Esophagus muscularis mucosa (tissue), 4 donors: ENCODE measurements at places on chromosomes 12 and 14. TPM values are rescaled to one million over a fixed set of nuclear protein-coding genes. Genes with fewer than 3 reads are reported as not detected.
A peak's percentile ranks its signal among the peaks of the same experiment; 100 is the strongest.

DNA sequence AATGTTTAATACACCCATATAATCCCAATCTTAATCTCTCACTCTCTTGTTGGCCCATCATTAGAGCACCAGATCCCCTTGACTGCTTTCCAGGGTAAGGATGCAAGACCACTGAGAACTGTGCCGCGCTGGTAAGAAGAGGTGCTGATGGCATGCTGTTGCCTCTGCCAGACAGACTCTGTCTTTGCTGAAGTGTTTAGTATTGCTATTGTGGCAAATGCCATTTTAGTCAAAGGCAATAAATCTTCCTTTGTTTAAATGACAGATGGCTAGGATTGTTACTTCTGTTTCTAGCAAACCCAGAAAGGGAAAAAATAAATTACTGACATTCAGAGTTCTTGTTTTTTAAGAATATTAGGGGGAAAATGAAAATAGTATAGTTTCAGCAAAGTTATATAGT, 152.3 kb downstream of the MON2 start:
- no peaks in the 10 kb centered on the region for H3K27me3 ChIP-seq
- H3K36me3 ChIP-seq, result peaks cover 6% of the 10 kb centered on the region
- no peaks in the 10 kb centered on the region for H3K4me1 ChIP-seq
- no peak overlapping the region for H3K4me3 ChIP-seq
- H3K27ac ChIP-seq, result no peak overlapping the region

The KRT86 gene
- total RNA-seq, result 0.29 TPM

GRCh38 chr12:13339538-13339937, 143.0 kb downstream of the EMP1 start:
- no peak overlapping the region for H3K27ac ChIP-seq
- H3K36me3 ChIP-seq, result no peaks in the 10 kb centered on the region
- no peaks in the 10 kb centered on the region for H3K27me3 ChIP-seq
- no peak overlapping the region for H3K4me3 ChIP-seq

GRCh38 chr12:123105211-123105826, 45.6 kb downstream of the PITPNM2 start:
- H3K4me1 ChIP-seq, result peaks cover 41% of the 10 kb centered on the region
- H3K36me3 ChIP-seq, result peaks cover 34% of the 10 kb centered on the region
- no peak for DNase-seq
- H3K4me3 ChIP-seq, result no peak overlapping the region
- H3K27ac ChIP-seq, result peak overlapping the region; percentile 63

The SLC5A8 gene
- not detected for total RNA-seq
